Skin of body (tissue), 3 donors: ENCODE measurements at places on chromosomes 5 and 9.
A peak's percentile ranks its signal among the peaks of the same experiment; 100 is the strongest.

DNA sequence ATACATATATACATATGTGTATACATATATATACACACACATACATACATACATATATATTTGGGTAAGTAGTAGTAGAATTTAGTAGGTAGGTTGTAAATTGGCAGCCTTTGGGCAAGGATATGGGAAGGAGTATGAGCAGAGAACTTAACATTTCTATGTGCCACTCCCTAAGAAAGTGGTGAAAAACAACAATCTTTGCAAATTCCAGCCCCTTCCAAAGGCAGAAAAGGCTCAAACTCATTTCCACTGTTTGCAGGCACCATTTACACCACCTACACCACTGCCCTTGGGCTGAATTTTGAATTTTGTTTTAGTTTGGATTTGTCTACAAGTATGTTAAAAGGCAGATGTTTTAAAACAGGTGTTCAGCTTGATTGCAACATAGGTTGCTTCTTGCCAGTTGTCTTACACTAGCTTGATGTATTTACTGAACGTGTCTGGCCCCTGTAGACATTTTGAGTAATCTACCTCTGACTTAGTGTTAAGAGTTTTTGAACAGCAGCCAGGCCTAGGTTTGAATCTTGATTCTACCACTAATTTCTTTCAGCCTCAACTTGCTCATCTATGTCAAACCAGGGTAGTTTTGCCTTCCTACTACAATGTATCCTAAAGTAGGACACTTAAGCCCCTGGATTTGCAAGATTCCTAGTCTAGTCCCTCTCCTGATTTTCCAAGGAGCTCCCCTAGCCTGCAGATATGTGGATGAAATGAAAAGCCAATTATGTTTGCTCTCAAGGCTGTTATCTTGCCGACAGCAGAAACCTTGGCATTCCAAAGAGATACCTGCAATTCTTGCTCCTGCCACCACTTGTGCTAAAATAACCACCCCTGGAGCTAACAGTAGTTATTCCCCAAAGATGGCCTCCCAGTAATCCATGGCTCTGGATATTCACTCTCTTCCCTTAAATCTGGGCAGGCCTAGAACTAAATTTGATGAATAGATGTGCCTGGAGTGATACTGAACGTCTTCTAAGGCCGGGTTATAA, 156.2 kb upstream of the SLC44A1 start:
- peak; percentile 12 for DNase-seq

- DNase-seq = no peak
Observed at GRCh38 chr5:145797336-145797735, 37.8 kb downstream of the PRELID2 start.

DNA sequence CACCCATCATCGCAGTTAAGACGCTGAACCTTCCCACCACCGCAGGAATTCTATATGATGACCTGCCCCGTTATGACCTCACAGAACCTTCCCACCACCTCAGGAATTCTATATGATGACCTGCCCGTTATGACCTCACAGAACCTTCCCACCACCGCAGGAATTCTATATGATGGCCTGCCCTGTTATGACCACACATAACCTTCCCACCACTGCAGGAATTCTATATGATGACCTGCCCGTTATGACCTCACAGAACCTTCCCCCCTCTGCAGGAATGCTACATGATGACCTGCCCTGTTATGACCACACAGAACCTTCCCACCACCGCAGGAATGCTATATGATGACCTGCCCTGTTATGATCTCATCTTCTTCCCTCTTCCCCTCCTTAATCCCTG, 64.3 kb downstream of the IRX1 start:
- no peak for DNase-seq

GRCh38 chr9:75930730-75931321, 40.4 kb downstream of the PCSK5 start:
- DNase-seq = no peak

DNA sequence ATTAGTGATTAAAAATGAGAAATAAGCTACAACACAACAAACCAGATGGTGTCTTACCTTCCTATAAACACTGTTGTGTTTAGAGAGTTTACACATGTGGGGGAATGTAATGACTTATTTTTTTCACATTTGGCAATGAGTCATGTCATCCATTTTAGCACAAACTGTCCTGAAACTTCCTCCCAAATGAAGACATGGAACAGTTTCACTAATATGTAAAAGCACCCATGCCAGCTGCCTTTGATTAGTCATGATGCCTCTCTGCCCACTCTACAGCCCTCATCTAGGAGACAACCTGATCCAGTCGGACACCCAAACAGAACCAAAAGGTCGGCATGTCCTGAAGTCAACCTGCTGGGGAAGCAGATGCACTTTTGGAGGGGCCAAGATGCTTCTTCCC, 98.2 kb downstream of the SEMA5A start:
- DNase-seq = no peak

DNA sequence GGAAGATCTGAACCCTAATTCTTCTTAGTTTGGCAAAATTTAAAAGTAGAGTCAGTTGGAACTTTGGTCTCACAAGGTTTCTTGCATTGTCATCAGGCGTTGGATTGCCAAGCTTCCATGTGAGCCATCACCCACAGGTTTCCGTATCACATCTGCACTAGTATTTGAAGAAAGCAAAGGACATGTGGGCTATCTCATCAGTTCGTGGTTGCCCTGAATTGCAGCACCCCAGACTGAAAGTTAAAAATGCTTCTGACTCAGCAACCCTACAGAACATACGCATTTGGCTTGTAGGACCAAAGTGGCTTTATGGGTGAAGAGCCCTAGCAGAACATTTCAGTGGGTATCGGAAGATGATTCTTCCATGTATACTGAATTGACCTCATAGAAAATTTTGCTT, 358.0 kb downstream of the ENC1 start:
- DNase-seq = no peak

- DNase-seq = no peak
Observed at GRCh38 chr9:136260521-136260920, 14.9 kb upstream of the QSOX2 start.

DNA sequence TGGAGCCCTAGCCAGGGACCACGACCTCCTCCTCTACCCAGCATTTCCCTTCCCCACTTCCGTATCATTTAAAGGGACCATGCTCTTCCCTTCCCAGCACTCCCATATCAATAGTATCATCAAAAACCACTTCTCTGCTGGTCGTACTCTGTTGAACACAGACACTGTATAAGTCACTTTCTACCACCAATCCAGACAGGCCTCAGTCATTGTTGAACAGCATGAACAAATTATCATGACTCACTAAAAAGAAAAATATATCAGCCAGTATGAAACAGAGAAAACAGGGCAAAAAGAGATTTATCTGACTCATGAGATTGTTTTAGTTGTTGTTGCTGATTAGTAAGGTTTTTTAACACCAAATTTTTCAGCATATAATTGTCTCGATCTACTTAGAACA, 89.8 kb downstream of the CDKN2A start:
- no peak for DNase-seq

DNA sequence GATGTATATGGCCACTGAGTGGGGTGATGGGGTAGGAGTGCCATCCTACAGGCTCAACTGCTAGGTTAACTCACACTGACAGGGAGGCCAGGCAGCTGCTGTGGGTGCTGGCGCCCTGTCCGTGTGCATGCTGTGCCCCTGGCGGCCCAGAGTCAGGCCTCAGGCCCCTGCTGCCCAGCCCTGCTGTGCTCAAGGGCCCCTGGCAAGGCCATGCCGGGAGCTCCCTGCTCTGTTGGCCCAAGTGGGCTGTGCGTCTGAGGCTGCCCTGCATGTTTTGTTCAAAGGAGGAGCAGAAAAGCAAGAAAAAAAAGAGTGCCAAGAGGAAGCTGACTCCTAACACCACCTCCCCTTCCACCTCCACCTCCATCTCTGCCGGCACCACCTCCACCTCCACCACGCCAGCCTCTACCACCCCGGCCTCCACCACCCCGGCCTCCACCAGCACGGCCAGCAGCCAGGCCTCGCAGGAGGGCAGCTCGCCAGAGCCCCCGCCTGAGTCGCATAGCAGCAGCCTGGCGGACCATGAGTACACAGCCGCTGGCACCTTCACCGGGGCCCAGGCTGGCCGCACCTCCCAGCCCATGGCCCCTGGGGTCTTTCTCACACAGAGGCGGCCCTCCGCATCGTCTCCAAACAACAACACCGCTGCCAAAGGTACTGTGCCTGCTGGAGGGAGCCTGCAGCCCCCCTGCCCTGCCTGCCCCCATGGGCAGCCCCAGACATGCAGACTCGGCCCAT, 100.1 kb downstream of the PHF2 start:
- DNase-seq = no peak

GRCh38 chr9:14824481-14824880, 85.7 kb downstream of the FREM1 start:
- DNase-seq = no peak

DNA sequence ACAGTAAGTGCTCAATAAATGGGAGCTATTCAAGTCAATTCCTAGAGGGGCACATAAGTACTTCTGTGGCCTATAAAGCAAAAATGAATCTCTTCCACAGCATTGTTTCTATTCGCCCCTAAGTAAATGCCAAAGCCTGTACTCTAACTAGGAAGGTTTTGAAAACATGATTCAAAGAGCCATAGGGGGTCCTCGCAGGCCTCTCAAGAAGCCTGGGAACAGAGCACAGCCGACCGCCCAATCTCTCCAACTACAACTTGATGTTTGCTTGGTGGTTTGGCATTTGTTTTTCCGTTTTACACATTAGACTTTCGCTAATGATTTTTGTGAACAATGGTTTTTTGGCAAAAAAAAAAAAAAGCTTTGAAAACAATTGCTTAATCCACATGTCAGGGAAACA, 19.4 kb downstream of the EFNA5 start:
- DNase-seq = no peak

DNA sequence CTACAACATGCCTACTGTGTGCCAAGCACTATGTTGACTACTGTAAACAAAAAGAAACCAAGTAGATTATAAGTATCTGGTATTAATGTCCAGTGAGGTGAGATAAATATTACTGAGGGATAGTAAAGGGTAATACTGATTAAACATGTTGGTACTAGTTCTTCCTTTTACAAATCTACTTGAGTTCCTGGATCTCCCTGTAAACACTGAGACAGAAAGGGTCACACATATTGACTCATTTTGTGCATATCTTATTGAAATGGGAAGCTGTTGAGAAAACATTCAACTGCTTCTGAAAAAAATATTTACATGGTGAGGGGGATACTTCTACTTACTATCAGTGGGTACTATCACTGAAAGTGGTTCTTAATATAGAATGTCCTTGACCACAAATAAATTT, 24.3 kb downstream of the EFNA5 start:
- no peak for DNase-seq

DNA sequence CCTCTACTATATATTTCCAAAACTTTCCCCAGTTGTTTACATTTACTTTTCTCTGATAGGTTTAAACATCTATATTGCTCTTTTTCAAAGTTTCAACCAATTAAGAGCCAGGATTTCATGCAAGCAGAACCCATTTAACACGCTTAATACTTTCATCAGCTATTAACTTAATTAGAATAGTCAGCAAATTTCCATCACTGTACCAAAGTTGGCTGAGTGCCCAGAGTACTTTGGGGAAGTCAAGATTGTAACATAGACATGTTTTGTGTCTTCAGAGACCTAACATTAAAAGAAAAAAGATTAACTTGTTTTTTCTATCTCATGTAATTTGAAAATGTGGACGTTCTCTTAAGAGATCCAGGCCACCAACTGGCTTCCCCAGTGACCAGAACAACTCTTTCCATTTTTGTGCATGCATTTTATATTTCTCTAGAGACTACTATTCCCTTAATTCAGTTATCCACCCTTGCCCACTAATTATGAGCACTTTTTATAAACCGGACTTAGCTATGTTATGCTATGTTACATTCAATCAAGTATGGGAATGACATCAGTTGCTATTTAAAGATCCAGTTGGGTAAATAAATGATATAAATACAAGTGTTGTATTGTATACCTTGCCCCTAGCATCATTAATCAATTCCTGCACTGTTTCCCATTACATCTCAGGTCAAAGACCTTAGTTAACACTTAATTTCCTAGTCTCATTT, 478.1 kb upstream of the NMUR2 start:
- no peak for DNase-seq

DNA sequence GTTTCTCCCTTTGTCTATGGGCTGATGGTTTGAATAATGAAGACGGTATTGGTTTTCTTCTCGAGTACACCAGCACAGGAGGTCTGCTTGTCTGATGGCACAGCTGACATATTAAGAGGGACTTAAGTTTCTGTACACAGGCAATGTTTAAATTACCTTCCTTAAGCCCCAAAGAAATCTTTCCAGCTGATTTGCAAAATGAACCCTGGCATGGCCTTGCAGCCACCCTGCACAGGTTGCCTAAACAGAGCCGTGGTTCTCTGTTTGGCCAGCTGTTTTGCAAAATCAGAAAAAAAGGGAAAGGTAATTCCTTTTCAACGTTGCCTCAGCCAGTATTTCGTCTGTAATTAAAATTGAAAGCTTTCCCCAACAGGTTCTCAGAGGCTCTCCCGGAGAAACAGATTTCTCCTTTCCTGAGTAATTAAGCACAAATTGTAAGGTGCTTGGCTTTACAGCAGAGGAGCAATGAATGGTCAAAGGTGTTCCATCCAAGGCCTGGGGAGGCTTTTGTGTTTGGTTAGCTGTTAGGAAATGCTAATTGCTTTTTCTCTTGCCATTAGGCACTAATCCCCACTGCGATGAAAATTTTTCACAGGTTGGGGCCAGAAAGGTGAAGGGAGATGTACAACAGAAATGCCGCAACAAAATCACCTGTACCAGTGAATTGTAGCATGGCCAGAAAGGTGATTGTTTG, 138.9 kb downstream of the RASEF start:
- no peak for DNase-seq

DNA sequence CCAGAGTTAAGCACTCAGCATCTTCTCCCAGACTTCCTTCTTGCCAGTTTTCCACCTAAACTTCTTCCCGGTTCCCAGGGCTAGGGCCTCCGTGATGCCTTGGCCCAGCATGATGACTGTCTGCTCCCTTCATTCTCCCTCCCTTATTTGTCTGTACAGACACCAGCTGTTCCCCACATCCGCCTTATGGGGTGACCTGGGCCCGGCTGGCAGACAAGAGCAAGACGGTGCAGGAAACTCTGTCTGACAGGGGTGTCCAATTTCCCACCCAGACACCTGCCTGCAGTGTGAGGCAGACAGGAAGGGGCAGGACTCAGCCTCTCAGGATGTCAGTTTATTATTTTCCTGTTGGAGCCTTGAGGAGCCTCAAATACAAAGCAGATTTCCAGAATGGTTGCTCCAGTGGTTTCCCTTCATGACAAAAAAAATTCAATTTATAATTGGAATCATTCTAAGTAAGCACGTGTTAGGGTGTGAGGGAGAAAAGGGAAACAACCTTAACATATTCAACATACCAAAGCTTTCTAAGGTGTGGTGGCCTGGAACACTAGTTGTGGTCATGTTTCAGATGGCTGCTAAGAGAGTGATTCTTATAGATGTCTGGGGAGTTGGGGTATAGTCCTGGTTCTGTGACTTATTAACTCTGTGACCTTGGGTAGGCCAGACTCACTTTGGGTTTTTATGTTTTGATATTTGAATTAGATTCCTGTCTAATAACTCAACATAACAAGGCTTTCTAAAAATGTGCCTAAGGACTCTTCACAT, 234.5 kb downstream of the PAPPA start:
- DNase-seq = no peak
